ENCODE measurements at places on chromosomes 16 and 17.

DNA sequence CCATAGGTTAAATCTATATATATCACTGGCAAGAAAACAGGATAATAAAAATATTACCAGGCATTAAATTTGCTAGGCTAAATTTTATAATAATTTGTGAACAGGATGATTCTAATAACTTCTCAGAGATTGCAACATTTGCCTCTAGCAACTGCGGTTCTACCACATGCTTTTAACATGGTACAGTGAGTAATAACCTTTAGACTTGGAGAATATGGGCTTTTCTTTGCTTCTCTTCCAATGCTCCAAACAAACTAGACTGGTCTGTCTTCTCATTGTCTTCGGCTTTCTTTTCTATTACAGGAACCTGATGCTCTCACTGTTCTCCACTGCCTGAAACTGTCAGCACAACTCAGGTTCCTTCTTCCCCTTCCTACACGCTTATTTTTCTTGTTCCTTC is 80.6 kb downstream of the CA4 start:
- no peak for DNase-seq

DNA sequence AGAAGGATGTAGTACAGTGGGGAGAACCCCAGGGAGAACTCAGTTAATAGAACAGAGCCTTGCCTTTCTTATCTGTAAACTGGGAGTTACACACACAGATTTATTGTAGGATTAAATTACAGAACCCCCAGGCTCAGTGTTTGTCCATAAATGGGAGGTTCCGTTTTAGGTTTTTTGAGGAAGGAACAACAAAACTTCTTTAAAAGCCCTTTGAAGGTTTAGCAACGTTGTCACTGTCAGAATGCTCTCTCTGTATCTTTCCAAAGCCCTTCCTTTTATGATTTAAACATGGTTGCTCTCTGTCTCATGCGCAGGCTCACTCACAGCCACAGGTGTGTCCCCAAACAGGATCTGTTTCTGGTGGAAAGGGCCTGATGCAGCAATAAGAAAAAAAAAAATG is 9.4 kb upstream of the GNA13 start:
- DNase-seq: no peak

DNA sequence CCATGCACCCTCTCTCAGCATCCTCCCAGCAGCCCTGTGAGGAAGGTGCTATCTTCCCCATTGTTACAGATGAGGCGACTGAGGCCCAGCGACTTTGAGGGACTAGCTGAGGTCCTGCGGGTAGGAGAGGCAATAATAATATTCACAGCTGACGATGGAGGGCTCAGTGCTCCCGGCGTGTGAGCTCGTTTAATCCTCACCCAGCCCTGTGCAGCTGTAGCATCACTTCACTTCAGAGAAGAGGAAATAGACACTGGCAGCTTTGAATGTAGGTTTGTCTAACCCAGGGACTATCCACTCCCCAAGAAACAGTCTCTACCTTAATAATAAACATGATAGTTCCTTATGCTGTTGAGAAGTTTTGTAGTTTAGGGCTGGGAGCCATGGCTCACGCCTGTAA is 21.6 kb downstream of the LASP1 start:
- no peak for DNase-seq

DNA sequence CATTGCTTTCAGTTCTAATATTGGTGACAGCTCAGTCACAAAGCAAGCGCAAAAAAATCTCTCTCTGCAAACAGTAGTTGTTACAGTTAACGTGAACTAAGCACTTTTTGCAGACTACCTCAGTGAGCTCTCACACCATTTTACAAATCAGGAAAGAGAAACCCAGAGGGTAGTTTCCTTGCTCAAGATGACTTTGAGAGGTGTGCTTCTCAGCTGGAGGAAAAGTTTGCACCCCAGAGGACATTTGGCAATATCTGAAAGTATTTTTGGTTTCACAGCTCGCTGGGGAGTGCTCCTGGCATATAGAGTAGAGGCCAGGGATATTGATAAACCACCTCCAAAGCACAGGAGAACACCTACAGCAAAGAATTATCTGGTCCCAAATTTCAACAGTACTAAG is 741.1 kb upstream of the EEF2KMT start:
- DNase-seq: no peak

DNA sequence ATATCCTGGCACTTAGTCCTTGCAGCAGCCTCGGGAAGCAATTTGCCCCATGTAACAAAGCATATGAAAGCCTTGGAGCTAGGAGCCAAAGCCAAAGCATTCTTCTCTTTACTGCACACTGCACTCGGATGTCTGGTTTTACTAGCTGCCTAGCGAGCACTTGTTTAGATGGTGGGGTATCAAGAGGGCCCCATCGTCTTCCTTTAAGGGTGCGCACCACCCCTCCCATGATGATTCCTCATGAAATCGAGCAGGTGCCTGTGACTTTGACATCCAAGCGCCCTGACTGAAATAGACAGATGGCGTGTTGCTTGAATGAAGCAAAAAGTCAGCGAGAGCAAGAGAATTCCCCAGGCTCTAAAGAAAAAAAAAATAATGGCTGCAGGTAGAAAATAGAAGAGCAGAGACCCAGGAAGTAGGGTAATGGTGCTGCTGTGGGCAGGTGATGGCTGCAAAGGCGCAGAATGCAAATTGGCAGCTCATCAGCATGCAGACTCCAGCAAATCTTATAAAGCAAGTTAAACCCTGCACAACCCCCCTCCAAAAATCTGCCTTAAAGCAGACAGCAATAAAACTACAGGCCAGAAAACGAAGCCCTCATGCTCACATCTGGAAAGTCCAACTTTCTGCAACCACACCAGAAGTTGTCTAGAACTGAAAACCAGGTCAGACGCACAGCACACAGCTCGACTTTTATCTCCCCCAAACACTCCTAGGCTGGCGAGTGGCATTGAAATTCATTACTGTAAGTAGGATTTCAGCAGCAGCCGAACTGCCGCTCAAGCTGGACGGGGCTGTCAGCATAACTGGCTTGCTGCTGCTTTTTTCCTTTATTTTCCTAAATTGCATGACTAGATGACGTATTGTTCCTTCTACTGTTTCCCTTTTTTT is 384.3 kb downstream of the RBFOX1 start:
- no peak for DNase-seq

Measured in BJ (cell line).